ENCODE measurements at places on chromosomes 4 and X.

- no peak for DNase-seq
These were observed 37.8 kb downstream of the SEPTIN6 start for GRCh38 chrX:119655125-119655524.

- no peak for DNase-seq
These were observed 628 bp downstream of the ZCCHC12 start for GRCh38 chrX:118824173-118824730.

- no peak for DNase-seq
These were observed 116.5 kb upstream of the TRIM2 start for GRCh38 chr4:153087671-153088194.

DNA sequence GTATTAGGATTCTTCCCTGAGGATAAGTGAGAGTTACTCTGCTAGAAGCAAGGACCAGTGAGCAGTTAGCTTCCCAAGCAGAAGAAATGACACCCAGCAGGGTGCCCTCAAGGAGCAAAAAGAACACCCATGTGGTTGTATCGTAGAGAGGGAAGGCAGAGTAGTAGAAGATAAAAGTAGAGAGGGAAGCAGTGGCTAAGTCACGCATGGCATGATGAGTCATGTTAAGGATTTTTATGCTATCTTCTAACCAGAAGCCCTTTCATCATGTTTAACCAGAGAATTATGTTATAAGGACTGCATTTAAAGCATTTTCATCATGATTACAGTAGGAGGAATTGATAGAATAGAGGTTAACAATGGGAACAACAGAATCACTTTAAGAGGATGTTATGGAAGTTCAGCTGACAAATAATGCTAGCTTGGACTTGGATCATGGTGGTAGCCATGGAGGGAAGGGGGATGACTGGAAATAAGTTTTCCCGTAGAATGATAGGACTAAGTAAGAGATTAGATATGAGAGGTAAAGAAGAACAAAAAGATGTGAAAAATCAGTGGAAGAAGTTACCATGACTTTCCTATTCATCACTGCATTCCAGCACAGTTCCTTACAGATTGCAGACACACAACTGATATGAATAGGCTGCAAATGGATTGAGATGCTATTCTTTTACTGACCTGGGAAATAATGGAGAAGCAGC is 383.5 kb upstream of the INTU start:
- DNase-seq = peak; percentile 3

DNA sequence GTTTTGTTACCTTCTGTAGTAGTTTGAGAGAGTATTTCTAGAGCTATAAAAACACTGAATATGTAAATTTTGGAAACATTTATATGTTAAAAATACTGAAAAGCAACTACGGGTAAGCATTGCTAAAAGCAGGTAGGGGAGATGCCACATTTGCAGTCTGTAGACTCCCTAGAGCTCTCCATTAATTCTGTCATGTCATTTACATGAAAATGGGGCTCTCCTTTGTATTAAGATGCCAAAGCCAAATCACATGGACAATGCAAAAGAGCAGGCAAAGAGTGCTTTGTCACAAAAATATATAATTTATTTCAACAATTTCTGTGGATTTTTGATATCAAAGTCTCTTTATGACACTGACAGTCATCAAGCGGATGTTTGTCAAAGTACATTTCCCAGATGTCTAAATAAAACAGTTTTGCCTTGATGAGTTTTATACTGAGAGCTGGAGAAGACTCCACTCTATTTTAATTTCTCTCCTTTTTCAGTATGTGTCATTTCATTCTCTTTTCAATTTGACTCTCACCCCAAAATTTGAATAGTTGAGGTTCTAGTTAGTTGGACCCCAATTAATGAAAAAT is 51.8 kb downstream of the LDB2 start:
- DNase-seq = no peak

GRCh38 chr4:107966903-107967302 is 22.8 kb upstream of the HADH start:
- no peak for DNase-seq

DNA sequence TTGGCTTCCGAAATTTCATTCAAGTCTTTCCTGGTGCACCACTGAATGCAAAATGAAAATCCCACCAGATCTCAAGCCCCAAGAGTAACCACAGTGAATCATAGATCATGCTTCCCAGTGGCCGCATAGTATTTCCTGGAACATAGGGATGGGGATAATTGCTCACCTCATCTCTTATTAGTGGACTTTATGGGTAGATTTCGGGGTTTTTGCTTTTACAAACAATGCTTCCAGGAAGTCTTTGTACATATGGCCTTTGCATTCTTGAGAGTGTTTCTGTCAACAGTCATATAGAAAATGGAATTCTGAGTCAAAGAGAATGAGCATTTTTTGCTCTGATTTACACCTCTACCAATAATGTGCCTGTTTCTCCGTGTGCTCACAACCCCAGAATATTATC is 53.4 kb downstream of the PPEF2 start:
- no peak for DNase-seq

- DNase-seq = no peak
These were observed 145.2 kb upstream of the SFRP2 start for GRCh38 chr4:153933915-153934687.

DNA sequence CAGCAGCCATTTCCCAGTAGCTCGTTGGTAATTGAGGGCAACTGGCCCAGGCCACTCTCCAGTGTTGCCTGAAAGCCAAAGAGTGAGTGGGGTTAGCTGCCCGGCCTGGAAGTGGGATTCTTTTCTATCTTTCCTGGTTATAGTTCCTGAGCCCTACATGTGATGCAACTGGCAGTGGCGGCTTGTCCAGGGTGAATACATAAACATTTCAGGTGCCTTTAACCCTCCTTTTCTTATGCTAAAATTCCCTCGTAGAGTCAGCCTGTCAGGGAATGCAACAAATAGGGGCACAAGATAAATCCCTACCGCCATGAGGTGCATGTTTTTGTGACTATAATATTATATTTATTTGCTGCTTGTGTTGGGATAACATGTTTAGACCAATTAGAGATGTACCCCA is 13.4 kb upstream of the HERC5 start:
- DNase-seq = no peak

DNA sequence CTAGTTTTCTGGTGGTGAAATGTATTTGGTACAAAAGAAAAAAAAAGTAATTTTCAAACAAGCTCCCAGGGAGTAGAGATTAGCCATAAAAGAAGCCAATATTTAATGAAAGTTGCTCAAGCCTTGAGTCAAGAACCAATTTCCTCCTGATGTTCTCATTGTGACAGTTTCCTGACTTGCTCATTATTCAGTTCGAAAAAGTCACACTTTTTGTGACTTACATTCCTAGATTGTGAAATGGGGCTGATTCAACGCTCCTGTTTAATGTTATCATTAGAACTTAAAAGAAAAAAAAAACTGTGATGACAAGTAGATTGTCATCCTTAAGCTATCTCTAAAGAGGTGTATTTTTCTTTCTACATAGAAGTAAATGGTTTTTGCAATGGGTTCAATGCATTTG is 122.6 kb upstream of the BMPR1B start:
- DNase-seq = peak; percentile 31

- no peak for DNase-seq
These were observed 13.4 kb upstream of the TNIP3 start for GRCh38 chr4:121177246-121178137.

- DNase-seq = no peak
These were observed 114.1 kb downstream of the SLC10A7 start for GRCh38 chr4:146407669-146408084.

DNA sequence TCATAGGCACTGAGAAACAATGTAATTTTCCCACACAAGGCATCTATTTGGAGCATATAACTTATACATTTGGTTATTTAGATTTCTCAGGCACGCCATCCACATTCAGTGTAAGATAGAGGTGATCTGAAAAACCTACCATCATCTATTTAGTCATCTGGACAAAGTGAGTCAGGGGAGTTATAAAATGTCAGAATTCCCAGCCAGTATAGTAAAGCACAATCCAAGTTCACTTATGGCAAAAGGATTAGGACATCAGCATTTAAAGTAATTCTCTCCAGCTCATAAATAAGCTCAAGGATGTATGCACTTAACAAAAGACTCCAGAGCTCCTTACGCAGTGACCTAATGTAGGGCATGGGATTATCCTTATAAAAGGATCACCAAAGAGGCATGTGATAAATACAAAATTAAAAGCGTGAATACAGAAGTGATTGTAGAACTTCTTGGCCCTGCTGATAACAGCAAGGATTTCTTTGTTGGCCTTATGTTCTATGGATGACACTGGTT is 65.3 kb upstream of the DCLK2 start:
- DNase-seq = no peak

DNA sequence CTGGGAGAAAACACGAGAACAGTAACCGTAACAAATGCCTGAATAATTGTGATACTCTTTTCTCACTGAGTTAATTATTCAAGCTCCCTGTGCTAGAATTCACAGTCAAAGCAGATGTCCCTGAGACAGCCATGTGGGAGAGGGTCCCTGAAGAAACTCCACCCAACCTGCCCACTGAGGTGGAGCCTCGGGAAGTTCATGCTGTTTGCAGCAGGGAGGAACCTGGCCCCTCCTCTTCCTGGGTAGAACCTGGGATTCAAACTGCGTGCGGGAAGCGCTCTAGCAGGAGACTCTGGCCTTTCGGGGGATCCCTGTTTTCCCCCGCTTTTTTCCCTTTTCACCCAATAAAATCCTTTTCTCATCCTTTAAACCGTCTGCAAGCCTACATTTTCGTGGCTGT is 20.2 kb upstream of the RHOH start:
- DNase-seq = no peak

DNA sequence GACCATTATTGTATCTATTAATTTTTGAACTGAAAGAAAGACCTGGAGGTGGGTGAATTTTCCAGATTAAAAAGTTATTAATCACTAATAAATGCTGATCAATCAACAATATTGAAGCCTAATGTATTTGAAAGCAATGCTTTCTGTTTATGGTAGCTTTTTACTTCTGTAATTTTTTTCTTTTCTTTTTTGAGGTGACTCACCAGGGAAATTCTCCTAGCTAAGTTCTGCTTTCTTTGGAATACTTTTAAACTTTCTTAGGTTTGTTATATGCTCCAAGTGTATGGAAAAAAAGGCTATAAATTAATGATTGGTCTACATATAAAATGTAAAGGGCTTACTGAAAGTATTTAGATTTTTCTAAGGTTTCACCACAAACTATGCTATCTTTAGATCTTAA is 94.2 kb downstream of the MBNL3 start:
- no peak for DNase-seq
